ENCODE measurements at places on chromosomes 5 and 9. TPM values are rescaled to one million over a fixed set of nuclear protein-coding genes. Genes with fewer than 3 reads are reported as not detected.
A peak's percentile ranks its signal among the peaks of the same experiment; 100 is the strongest.

The CLIC3 gene
- 2.1 TPM for total RNA-seq

The CACNA1B gene
- total RNA-seq, result not detected

The PDE6A gene
- not detected for total RNA-seq

The FAM81B gene
- not detected for total RNA-seq

The CDH9 gene
- total RNA-seq, result not detected

The ADAMTS13 gene
- 1.0 TPM for total RNA-seq

The FAM200C gene
- 3.2 TPM for total RNA-seq

The SLC9A3 gene
- 0.64 TPM for total RNA-seq

DNA sequence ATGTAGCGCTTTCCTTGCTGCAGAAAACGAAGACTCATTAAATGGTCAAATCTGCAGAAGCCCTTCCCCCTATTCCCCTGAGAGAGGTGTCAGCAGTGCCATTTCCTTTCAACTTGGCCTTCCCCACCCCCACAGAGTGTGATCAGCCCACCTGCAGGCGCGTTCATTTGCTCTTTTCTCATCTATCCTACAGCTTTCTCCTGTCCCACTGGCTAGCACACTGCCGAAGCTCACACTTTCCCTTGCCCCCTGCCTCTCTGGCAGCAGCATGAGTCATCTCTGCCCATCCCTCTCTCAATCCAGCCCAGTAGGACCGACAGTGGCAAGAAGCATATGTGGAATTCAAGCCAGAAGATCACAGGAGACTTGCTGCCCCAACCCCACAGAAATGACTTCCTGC is 213.8 kb downstream of the FAM114A2 start:
- DNase-seq, result no peak

- DNase-seq, result peak; percentile 85
Observed at GRCh38 chr5:151589878-151590570, 1.1 kb downstream of the FAT2 start.

DNA sequence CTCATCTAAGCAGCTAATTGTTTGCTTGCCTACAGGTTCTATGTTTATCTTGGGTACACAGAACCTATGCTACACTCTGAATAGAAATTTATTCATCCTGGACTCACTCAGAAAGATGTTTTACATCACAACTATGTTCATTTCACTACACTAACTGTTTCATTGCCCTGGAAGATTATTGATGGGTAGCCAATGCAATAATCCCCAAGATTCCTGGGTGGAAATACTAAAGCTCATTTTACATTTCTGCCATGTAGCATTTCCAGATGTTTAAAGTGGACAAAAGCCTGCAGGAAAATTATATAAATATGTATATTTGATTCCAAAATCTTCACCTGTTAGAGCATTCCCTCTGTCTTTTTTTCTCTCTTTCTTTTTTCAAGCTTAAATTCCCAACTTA is 51.9 kb upstream of the IL7R start:
- no peak for DNase-seq

- no peak for DNase-seq
Observed at GRCh38 chr9:130658893-130659698, 5.3 kb upstream of the PRDM12 start.

DNA sequence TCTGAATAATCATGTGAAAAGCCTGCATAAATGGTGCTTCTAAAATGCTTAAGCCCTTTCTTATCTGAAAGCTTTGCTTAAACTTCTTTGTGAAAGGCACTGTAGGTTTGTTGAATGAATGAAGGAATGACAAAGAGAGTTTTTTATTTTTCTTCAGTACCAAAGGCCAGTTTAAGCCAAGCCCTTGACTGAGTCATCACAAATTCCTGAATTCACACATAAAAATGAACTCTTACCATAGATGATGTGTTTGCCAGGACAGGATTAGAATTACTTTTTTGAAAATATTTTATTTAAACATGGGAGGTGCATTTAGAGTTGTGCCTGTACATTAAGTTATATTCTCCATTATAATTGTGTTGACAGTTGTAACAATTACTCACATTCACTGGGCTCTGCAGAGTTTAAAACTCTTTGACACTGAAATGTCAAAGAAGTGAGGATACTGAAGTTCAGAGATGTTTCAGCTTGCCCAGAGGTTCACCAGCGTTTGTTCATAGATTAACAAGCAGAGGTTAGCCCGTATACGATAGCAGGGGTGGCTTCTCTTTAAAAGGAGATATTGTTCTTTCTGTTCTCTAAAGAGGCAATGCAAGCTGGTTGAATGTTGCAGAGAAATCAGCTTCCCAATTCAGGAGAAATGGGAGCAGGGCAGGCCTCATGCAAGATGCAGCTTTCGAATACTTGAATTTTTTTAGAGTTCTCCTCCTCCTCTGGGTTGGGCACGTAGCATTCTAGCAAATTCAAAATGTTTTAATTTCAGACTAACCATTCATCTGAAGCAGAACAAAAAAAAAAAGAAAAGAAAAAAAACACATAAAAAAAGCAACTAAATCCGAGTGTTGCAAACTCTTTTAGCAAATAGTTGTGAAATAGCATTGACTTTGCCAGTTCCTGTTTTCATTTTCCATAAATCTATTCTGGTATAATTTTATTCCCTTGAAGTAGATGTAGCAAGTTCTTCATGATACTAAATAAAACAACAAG is 358.7 kb upstream of the KLF4 start:
- DNase-seq, result peak; percentile 46

DNA sequence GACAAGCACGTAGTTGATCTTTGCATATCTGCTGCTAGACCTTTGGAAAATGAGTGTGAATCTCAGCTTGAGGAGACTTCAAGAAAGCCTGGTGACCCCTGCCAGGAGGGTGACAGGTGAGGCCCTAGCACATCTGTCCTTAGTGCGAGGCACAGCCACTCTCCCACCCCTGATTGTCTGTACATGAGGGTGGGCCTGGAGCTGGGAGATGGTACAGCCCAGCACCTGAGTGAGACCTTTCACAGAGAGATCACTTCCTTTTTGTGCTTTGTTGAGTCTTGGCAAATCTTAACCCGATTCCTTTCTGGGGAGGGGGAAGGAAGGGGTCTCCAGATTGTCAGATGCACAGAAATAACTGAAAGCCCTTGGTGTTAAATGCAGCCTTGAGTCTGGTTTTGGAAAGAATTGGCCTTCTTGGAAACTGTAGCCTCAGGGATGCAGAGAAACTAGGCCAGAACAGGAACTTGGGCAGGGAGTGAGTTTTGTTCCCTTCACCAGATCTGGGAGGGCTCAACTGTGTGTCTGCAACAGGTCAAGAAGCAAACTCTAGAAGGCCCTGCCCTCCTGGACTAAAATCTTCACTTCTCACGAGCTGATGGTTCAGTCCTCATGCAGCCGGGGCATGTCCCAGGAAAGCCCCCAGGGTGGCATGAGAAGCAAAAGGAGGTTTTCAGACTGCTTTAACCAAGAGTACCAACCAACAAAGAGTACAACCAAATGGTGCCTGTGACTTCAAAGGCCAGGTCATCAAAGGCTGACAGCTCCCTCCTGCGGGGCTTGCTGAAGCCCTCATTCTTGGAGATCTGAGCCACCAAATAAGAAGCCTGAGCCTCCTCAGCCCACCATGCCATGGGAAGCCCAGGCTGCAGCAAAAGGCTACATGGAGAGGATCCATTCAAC is 20.8 kb upstream of the SEMA4D start:
- DNase-seq, result no peak

DNA sequence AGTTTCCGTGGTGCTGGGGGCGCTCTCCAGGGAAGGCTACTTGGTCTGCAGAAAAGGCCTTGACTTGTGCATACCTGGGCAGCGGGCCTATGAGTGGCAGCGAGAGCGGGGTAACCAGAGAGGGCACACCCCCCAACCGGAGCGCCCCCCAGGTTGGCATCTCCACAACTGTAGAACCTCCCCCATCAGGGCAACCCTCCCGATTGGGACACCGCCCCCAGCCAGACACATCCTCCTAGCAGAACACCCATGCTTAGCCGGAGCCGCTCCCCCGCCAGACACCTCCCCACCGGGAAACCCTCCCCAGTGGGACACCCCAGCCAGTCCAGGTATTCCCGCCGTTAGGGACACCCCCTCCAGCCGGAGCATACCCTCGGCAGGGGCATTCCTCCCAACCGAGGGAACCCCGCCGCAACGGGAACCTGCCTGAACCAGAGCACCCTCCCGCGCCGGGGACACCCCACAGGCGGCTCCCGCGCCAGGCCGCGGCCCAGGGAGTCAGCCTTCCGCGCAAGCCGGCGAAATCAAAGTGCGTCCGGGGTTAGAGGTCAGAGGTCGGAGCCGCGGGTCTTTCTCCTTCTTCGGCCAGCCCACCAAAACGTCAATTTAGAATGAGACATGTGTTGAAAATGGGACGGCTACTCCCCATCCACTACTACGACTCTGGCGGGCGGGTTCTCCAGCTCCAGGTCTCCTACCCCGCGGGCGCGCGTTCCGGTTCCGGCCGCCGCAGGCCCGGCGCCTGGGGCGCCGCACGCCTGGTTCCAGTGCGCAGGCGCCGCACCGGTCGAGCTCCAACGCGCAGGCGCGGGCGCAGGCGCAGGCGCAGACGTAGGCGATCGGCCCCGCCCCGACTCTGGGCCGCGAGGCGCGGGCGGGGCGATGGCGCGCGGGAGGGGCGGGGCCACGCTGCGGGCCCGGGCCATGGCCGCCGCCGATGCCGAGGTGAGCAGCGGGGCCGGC is at the start of gene EHMT1:
EHMT1 (plus strand) TSS at position 901 of the 963 bp plus-strand sequence; CDS start at position 925, 24 bp downstream.
- peak; percentile 39 for DNase-seq

DNA sequence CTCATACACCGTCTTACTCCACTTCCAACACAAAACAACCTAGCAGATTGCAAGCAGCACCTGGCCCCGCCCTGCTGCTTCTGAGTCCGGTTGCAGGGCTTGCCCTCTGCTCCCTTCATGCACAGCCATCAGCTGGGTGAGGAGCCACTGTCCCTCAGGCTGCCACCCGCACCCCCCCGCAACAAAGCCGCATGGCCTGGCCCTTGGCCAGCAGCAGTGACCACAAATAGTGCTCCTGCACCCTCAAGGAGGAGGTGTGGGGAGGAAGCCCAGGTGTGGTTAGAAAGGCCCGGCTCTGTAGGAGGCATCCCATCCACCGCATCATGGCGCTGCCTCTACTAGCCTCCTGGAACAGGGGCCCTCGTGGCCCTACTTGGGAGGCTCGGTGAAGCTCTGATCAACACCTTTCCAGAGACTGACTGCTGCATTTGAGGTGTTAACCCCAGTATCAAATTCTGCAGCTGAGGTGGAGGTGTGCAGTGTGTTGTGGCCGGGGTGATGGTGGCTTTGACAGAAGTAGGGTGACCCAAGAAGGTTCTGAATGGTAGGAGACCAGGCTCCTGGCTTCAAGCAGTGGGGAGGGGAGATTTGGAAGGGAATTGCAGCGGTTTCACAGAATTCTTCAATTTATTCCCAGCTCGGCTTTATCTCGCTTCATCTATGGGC is 52.7 kb downstream of the WNK2 start:
- DNase-seq, result no peak

DNA sequence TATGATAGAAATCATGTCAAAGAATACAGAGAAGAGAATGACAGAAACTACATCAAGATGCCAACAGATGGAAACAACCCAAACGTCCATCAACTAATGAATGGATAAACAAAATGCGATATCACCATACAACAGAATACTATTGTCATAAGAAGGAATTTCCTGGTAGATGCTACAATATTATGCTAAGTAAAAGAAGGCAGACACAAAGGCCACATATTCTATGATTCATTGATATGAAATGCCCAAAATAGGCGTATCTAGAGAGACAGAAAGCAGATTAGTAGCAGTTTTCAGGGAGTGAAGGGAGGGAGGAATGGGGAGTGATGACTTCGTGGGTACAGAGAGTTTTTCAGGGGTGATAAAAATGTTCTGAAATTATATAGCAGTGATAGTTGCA is 58.3 kb upstream of the AKNA start:
- peak; percentile 21 for DNase-seq

DNA sequence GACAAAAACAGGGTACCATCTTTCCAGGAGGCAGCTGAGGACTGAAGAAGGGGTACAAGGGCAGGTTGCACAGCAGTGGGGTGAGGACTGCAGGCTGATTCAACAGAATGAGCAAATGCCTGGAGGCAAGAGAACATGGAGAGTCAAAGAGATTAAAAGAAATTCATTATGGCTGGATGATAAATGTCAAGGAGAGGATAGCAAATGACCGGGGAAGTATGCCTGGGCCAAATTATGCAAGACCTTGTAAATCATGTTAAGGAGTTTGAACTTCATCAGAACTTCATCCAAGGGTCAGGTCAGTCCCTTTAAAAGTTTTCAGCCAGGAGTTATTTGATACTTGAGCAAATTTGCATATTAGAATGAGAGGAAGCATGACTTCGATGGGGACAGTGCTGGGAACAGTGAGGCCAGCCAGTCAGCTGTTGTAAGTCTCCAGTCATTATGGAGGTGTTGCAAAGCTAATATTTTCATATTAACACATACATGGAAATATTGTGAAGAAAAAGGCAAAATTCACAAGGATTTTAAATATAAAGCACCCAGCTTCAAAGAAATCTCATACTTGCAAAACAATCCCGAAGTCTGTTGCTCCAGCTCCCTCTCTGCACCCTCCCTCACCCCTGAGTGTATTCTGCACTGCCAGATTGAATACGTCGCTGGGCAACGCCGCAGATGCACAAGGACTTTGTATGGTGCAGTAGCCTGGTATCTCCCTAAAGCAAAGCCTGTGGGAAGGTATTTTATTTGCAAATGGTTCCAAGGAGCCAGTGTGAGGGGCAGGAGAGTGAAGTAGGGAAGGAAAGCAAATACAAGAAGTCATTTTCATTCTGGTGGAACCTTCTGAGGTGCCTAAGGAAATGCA is 509.8 kb upstream of the TLE4 start:
- DNase-seq, result peak; percentile 15

DNA sequence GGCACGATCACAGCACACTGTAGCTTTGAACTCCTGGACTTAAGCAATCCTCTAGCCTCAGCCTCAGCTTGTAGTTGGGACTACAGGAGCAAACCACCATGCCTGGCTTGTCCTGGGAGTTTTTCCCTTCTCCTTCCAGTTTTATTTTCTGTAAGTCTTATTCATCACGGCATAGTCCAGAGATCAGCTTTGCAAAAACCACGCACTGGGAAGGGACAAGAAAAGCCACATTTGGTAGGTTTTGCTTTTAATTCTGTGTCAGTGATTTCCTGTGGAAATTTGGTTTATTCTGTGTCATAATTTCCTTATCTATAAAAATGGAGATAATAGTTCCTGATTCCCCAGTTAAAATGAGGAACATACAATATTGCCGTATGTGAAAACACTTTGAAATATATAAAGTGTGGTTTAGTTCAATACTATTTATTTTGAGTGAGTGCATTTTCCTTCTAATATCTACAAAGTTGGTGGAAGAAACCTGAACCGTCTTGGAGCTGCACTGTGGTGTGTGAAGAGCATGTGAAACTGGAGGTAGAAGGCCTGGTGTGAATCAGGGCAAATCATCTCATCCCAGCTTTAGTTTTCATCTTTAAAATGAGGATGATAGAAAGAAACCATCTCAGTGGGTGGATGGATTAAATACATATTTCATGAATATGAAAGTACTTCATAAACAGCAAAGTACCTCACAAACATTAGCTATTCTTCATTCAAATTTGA is 92.8 kb upstream of the ELL2 start:
- DNase-seq, result no peak

Data from bronchial epithelial cell (primary cell).